ENCODE measurements at places on chromosomes 6 and 20. TPM values are rescaled to one million over a fixed set of nuclear protein-coding genes. Genes with fewer than 3 reads are reported as not detected.

DNA sequence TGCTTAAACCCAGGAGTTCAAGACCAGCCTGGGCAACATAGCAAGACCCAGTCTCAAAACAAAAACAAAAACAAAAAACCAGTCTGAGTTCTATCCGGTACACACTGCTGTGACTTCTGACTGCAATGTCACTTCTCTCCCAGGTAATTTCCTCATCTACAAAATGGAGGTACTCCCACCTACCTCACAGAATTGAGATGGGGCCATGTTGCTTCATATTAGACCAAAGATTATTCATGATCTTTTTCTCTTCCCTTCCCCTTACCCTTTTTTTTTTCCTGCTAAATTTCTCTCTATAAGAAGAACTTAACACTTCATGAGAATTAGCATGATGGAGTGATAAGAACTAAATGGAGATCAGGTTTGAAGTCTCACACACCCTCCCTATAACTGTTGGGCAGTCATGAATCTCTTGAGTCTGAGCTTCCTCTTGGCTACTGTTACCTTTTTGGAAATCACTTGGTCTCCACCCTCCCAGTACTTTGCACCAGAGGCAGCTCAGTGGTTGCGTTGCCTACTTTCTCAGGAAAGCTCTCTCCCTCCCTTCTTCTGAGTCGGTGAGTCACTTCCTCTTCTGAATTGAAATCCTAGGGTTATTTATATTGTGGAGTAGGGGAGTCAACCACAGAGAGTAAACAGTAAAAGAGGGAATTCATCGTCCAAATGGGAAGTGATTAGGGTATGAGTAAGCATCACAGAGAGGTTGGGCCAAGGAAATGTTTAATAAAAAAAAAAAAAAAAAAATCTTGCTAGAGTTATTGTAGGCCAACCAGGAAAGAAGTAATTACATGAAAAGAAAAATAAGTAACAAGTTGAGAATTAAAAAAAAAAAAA is 59.9 kb upstream of the MAP7 start:
- no peak for DNase-seq

GRCh38 chr6:14896475-14896874 is 349.4 kb upstream of the JARID2 start:
- no peak for DNase-seq

- DNase-seq: no peak
Measured at GRCh38 chr6:89252907-89253306, 35.7 kb upstream of the GABRR1 start.

- DNase-seq: no peak
Measured at GRCh38 chr6:3610206-3610605, 141.3 kb downstream of the PXDC1 start.

- no peak for DNase-seq
Measured at GRCh38 chr6:35484921-35485392, 11.9 kb downstream of the TEAD3 start.

- DNase-seq: no peak
Measured at GRCh38 chr6:149212206-149212605, 105.3 kb upstream of the TAB2 start.

DNA sequence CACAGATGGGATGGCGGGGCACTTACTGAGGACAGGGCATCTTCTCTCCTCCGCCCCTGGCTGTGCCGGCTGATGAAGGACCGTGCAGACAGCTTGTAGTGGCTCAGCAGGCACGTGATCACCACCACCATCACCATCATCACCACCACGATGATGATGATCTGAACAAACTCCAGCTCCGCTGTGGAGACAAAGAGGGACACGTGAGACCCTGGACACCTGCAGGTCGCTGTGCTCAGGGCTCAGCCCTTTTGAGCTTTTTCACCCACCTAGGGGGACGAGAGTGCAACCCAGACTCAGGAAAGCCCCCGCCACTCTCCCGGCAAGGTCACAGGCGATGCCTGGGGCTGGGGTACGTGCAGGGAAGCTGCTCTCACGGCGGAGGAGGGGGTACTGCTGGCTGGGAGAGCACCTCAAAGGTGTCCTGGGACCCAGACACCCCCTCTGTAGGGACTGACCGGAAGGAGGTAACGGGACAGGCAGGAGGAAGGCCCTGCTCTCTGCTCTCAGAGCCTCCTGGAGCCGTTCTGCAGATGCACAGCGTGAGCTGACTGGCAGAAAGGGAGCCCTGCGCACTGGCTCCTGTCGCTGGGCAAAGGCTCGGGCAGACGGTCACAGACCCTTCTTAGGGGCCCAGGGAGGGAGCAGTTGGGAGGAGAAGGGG is 39.4 kb upstream of the ZBP1 start:
- no peak for DNase-seq

- peak; percentile 14 for DNase-seq
Measured at GRCh38 chr6:130118236-130118635, 99.9 kb downstream of the L3MBTL3 start.

The PLCB4 gene
- 18.9 TPM for polyA plus RNA-seq

The C20orf204 gene
- polyA plus RNA-seq: 0.95 TPM

The AHCY gene
- 179 TPM for polyA plus RNA-seq

The SIRPA gene
- polyA plus RNA-seq: 24.3 TPM

The CST3 gene
- 115 TPM for polyA plus RNA-seq

The SLC32A1 gene
- 1.6 TPM for polyA plus RNA-seq

The B3GAT2 gene
- 1.7 TPM for polyA plus RNA-seq

The BPI gene
- polyA plus RNA-seq: 0.32 TPM

The RAET1L gene
- polyA plus RNA-seq: not detected
